ENCODE measurements at places on chromosomes 1 and 21.
A peak's percentile ranks its signal among the peaks of the same experiment; 100 is the strongest.

DNA sequence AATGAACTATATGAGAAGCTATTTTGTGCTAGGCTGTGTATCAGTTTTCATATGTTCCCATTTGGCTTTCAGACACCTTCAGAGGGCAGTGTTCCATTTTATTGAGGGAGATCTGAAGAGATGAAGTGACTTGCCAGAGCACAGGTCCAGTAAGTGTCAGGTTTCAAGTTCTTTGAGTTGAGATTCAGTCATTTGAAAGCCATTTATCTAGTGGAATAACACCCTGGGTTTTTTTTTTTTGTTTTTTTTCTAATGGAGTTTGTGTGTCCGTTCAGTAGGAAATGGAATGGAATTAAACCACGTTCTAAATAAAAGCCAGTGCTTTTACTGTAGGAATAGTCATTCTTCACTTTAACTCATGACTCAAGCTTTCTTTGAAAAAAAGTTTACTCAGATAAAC, 652.9 kb upstream of the USP24 start:
- DNase-seq = peak; percentile 48

GRCh38 chr1:121445679-121446078, 260.9 kb downstream of the SRGAP2C start:
- DNase-seq = no peak

GRCh38 chr1:58929671-58930325, 146.0 kb upstream of the JUN start:
- no peak for DNase-seq

DNA sequence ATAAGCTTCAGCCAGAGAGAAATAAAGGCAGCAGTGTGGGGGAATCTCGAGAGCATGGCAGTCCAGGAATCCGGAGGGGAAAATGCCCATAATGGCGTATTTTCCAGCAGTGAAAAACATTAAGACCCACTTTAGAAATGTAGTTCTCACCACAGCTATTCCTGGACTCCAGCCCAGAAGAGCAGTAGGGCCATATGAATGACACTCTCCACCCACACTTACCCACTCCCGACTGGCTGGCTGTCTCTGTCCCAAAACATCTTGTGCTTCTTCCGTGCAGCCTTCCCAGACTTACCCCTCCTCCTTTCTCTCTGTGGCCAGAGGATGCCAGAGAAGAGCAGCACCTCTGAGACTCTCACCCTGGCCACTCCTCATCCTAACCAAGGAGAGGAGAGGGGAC, 56.4 kb downstream of the TRABD2B start:
- DNase-seq = peak; percentile 58

- peak; percentile 11 for DNase-seq
These were observed 101.0 kb upstream of the CASZ1 start for GRCh38 chr1:10897321-10897980.

GRCh38 chr1:168506204-168506819, 37.5 kb downstream of the XCL2 start:
- DNase-seq = peak; percentile 49

- DNase-seq = no peak
These were observed 8.0 kb downstream of the BATF3 start for GRCh38 chr1:212691561-212692071.

DNA sequence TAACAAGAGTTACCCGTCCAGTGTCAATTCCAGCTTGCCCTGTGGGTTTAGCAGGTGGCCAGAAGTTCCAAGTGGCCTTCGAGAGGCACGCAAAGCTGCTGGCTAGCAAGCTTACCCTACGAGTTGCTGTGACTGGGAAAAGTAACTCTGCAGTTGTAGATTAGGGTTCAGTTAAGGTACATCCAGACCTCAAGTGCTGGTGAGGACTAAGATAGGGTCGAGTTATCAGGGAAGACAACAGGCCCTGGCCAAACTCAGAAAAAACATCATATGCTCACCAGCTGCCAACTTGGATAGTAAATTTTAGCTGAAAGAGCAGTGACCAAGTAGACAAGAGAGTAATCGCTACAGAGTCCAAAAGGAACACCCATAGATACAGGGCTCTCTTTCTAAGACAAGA, 27.7 kb upstream of the LRRC7 start:
- no peak for DNase-seq

GRCh38 chr1:20207546-20207945, 21.2 kb upstream of the PLA2G2C start:
- no peak for DNase-seq

All from fibroblast of upper back skin (primary cell).